ENCODE measurements at places on chromosomes 6 and 20.

DNA sequence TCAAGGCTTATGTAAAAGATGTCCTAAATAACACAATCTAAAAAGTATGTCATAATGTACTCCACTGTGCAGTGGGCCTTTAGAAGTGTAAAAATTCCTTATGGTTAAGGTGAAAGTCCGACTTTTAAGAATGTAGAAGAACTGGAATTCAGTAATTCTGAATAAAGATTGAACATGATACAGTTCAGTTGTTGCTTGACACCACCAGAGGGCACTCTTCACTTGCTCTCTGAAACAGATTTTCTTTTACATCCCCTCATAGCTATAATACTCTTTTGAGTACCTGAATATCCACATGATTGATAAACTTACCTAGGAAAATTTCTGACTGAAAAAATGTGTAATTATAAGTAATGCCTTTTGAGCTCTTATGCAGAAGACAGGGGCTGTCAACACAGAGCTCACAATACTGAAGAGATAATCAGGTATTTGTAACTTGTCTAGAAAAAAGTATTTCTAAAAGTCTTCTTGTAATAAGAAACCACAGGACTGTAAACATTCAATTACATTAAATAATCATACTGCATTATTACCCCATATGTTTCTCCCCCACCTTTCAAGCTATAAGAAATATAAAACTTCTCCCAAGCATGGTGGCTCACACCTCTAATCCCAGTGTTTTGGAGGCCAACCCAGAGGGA, 92.1 kb downstream of the POPDC3 start:
- peak; percentile 45 for DNase-seq

GRCh38 chr6:37514321-37514771, 14.7 kb upstream of the CCDC167 start:
- no peak for DNase-seq

DNA sequence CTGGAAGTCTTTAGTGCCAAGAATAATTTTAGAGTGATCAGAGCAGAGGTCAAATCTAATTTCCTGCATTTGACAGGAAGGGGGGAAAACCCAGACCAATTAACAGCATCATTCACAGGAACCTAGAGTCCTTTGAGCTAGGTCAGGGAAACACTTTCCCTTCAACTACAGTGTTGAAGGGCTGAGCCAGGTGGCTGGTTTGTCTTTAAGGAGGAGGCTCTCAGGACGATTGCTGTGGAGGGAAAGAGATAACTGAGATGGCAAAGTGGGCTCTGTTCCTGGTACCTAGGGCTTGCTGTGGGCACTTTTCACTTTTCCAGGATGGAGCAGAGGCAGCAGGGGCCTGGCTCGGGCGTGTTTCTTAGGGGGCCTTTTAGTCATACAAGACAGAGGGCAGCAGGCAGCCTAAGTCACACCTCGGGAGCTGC, 111.9 kb downstream of the SCML4 start:
- DNase-seq: no peak

DNA sequence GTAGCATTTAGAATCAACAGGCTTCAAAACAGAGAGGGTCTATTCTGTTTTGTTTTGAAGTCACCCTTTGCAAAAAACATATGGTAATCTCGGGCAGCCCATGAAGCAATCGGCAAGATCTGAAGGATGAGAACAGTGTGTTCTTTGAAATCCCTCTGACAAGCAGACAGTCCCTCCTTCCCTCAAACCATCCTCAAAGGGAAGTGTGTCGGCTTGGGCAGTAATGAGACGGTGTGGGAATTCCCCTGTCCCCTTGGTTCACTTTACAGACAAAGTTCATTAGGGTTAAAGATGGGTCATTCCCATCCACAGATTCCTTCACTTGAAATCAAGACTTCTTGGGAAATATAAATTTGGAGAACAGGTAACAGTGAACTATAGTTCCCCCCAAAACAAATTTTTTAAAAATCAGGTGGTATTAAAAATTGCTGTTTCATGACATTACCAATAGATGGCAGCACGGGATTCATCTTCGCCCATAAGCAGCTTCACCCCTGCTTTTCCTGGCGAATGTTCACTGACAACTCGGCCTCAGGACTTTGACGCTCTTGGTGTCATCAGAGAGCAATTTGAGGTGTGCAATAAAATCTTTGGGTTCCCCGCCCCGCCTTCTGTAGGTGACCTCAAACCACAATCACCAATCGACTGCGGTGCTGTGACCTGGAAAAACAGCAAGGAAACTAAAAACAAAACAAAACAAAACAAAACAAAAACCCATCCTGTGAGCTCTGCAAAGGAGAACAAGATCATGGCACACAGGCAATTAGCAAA, 159.3 kb upstream of the TNFAIP3 start:
- peak; percentile 74 for DNase-seq

DNA sequence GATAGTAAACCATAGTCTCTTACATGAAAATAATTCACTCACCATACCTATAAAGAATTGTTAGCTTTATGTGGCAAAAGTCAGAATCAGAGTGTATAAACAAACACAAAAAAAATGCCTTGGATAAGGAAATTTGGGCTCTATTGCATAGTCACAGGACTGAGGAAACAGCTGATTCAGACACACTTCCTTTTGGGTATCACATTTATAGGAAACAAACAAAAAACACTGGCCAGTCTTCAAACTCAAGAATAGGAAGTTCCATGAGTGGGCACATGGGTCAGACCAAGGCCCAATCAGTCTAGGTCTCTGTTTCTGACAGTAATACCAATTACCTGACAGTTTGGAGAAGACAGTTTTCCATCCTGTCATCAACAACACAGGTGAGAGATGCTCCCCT, 8.0 kb downstream of the SLC18B1 start:
- no peak for DNase-seq

GRCh38 chr6:155648301-155648700, 192.7 kb upstream of the NOX3 start:
- no peak for DNase-seq

- no peak for DNase-seq
Observed at GRCh38 chr6:111718990-111719389, 113.3 kb upstream of the TRAF3IP2 start.

- DNase-seq: no peak
Observed at GRCh38 chr20:251354-251753, 6.2 kb upstream of the DEFB132 start.

GRCh38 chr6:155187106-155187505, 76.7 kb upstream of the CLDN20 start:
- DNase-seq: no peak

- no peak for DNase-seq
Observed at GRCh38 chr6:157840776-157841175, 17.7 kb downstream of the SNX9 start.

GRCh38 chr20:19114410-19114809, 98.0 kb upstream of the SLC24A3 start:
- DNase-seq: no peak

- peak; percentile 38 for DNase-seq
Observed at GRCh38 chr20:25058051-25058846, at the start of gene ACSS1. TSS of gene ACSS1 (minus strand) at chr20:25058139. CDS start at chr20:25058102, 37 bp downstream.

DNA sequence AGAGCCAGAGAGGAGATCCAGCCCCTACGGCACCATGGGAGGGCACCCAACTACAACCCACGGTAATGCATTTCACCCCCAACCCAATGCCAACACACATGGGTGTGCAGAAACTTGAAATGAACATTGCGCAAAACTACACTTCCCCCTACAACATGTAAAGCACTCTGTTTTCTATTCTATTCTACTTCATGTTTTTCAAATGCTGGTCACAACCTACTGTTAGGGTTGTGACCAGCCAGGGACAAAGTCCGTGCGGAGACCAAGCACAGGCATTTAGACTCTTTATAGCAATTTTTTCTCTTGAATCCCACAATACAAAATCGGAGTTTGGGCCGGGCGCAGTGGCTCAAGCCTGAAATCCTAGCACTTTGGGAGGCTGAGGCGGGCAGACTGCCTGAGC, 90.6 kb downstream of the MRPL14 start:
- no peak for DNase-seq

DNA sequence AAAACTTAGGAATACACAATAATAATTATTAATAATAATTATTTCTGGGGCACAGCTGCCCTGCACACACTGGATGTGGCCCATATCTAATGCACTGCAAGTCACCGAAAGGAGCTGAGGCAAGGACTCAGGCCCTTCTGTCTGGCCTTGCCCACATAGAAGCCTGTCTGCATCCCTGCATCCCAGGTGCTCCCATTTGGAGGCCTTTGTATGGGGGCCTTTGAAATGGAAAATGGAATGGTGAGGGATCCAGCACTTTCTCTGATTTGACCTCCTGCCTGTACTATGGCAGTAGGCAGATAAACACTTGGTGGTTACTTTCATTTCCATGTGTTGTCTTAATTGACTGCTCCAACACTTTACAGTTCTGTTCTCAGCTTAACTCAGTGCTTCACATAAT, 75.7 kb upstream of the PTCHD4 start:
- no peak for DNase-seq

- DNase-seq: no peak
Observed at GRCh38 chr6:136108361-136108945, 141.7 kb downstream of the MTFR2 start.

GRCh38 chr6:66096679-66097078, 389.7 kb upstream of the EYS start:
- no peak for DNase-seq

Data from HEK293T (cell line).